ENCODE measurements at places on chromosomes 16 and 17.

GRCh38 chr17:20929334-20929733, 113.5 kb downstream of the USP22 start:
- DNase-seq: no peak

GRCh38 chr16:51577621-51578303, 426.7 kb upstream of the SALL1 start:
- no peak for DNase-seq

DNA sequence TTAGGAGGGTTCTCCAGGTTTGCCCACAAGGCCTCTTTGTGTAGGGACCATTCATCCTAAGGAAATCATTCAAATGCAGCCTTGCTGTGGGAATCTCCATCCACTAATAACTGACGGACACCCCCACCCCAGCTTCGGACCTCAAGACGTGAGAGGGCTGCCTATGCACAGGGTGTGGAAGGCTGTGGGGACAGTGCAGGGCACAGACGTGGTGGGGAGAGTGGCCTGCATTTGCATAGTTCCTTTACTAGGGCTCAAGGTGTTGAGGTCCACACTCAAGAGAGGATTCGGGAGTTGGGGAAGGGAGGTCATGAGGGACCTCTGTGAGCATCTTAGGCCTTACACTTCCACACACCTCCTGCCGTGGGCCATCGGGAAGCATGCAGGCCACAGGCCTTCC, 9.8 kb downstream of the DUSP3 start:
- DNase-seq: no peak

- no peak for DNase-seq
Measured at GRCh38 chr16:70781800-70782199, 19.2 kb downstream of the VAC14 start.

- no peak for DNase-seq
Measured at GRCh38 chr16:17647879-17648872, 177.4 kb upstream of the XYLT1 start.

DNA sequence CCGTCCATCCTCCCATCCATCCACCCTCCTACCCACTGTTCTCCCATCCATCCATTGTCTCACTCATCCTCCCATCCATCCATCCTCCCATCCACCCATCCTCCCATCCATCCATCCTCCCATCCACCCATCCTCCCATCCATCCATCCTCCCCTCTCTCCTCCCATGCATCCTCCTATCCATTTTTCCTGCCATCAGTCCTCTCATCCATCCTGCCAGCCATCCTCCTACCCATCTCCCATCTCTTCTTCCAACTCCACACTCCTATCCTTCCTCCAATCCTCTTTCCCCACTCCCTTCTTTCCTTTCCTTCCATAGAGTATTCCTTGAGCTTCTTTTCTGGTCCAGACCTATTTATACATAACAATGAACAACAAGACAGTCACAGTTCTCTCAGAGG, 12.1 kb downstream of the DRC7 start:
- DNase-seq: no peak

DNA sequence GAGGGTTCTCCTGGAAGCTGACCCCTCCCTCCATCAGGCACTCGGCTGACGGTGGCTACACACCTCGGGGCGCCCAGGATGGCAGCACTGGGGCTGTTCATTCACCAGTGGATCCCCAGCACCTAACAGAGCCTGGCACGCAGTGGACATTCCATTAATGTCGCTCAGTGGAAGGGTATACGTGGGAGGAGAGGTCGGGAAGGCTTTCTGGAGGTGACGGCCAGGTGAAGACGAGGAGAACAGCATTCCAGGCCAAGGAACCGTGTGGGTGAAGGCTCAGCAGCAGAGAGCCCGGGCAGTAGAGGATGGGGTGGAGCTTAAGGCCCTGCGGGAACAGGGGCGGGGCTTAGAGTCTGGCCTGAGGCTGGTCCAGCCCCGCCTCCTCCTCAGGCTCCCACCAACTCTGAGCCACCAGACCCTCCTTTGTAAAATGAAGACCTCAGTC, 2.5 kb upstream of the HS3ST6 start:
- DNase-seq: no peak

DNA sequence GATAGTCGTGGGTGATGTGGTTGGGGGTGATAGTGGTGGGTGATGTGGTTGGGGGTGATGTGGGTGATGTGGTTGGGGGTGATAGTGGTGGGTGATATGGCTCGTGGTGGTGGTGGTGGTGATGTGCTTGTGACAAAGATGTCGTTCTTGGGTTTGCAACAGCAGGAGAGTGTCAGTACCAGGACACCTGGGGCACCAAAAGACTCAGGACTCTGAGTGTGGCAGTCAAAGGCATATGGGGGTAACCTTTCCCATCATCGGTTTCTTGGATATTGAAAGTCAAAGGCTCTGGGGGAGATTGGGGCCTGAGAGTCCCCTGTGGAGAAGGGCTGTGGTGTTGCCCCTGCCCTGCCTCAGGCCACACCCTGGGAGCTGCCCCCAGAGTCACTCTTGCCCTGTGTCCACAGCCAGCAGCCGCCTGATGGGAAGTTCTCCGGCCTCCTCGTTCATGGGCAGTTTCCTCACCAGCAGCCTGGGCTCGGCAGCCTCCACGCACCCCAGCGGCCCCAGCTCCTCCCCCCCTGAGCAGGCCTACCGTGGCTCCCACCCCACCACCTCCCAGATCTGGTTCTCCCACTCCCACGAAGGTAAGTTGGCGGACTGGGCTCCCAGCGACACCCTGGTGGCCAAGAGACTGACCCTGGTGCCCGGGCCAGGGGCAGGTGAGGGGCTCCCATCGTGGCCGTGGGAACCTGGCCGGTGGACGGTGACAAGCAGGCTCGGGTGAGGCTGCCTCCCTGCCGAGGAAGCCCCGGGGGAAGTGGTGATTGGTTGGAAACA, 31.3 kb downstream of the BAHCC1 start:
- DNase-seq: no peak

DNA sequence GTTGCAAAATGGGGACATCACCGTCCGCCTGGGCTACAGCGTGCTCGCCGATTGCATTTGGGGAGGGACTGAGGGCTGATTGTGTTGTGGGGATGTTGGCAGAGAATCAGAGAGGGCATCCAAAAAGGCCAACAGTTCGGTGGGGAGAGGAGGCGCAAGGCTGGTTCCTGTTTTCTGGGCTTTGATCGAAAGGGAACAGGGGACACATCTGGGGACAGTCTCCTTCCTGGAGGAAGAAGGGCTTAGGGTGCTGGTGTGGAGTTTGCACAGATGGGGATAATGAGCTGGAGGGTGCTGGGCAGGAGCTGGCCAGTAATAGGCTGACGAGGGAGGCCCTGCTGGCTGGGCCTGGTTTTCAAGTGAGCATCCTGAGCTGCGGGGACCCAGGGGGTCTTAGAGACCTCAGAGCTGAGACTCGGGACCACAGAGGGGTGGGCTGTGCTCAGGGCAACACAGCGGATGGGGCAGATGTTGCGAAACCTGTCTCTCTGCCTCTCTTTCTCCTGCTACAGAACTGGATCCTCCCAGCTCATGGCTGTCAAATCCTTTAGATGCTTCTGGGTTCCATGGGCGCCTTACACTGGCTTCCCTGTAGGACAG, 288.7 kb downstream of the SEC14L1 start:
- no peak for DNase-seq

- DNase-seq: no peak
Measured at GRCh38 chr17:66466840-66467367, 164.5 kb downstream of the PRKCA start.

GRCh38 chr16:79543219-79543618, 57.3 kb downstream of the MAF start:
- no peak for DNase-seq

- DNase-seq: no peak
Measured at GRCh38 chr16:15682105-15682570, 32.1 kb downstream of the NDE1 start.

DNA sequence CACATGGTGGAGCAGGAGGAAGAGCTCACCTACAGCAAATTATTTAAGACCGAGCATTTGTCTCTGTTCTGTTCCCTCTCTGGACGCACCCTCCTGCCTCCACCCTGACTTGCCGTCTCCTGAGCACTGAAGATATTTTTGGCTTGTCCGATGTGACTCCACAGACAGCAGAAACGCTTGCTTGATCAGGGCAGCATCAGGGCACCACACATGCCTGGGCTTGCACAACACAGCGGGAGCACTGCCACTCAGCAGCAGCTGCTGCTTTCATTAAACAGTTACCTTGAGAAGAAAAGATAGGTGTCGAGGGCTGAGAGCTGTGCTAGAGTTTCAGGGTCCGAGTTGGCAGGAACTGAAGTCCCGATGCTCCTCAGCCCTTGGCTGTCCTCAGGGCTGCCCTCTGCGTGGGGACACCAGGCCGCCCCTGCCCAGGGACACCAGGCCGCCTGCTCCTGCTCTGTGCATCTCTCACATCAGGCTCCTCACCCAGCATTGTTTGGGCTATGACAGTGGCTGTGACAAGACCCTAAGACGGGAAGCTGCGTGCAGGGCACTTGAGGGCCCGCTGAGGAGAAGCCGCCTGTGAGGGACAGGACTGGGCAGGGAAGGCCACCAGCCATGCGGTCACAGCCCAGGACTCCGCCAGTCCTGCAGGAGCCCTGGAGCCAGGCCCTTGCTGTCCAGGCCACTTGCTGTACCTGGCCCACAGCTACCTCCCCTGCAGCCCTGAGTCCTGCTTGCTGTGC, 21.3 kb upstream of the CDH15 start:
- no peak for DNase-seq

DNA sequence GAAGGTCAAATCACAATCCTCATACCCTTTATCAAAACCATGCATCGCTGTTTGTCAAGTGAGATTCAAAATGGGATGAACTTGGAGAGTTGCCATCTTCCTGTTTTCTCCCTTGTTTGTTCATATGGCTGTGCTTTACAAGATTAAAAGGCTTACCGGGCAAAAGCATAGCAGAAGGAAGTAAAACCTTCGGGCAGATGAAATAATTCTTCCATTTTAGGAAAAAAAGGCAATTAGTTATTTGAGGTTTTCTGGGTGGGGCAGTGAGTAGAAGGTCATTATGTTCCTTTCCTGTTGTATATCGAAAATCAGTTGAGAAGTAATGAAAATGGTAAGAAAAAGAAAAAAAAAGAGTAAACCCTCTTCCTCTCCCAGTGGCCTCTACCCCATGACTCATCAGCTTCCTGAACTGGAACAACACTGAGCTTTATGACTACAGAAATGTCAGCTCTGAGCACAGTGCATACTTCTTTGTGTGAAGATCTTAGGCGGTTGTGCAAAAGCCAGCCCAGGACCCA, 369.2 kb downstream of the CDH13 start:
- DNase-seq: no peak
